Stimulated activated CD4-positive, alpha-beta T cell treated with anti-CD3 and anti-CD28 coated beads, Interleukin-4, amount 100 ng/mL, for 4 hours (primary cell): ENCODE measurements at places on chromosomes 2 and 18.
A peak's percentile ranks its signal among the peaks of the same experiment; 100 is the strongest.

- DNase-seq = no peak
Observed at GRCh38 chr2:215249501-215249900, 62.4 kb upstream of the ATIC start.

GRCh38 chr2:147679955-147680531 lies 164.8 kb upstream of the ACVR2A start:
- DNase-seq = no peak

DNA sequence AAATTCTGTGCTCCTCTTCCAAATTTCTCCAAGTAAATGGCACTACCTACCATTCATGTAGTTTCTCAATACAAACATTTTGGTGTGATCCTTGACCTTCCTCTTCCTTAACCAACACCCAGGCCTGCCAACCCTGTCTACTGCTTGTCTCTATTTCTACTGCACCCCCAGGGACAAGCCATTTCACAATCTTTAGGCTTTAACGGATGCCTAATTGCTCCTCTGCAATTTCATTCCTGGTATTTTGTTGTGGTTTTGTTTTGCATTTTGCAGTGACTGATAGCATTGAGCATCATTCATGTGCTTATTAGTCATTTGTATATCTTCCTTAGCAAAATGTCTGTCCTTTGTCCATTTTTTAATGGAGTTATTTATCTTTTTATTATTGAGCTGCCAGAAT lies 10.0 kb downstream of the FAP start:
- DNase-seq = no peak

GRCh38 chr2:153519257-153519875 lies 40.8 kb upstream of the RPRM start:
- peak; percentile 47 for DNase-seq

DNA sequence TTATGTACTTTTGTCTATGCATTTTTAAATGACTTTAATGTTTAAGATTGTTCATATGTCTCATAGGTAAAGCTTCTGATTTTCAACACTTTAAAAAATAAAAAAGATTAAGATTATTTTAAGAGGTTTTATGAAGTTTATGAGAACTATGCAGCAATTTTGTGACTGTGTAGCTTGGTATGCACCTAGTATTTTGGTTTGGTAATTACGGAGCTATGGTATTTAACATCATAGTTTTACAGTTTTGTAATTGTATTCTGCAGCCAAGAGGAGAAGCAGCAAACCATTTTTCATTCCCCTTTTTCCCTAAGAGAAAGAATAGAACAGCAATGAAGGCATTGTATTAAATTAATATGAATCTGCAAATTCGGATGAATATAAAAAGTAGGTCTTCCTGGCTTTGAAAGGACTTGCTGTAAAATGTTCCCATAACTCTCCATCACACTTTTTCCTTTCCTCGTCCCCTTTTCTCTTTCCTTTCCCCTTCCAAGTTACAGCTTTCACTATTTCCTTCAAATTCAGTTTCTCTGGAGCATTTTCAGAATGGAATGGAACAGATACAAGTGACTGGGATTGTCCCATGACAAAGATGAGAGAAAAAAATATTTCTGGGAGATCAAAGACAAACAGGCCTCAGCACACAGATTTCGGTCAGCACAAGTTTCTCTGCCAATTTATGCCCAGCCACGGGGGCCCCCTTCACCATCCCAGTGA lies 26.1 kb upstream of the PIEZO2 start:
- no peak for DNase-seq

- no peak for DNase-seq
Observed at GRCh38 chr2:177211576-177212105, 953 bp upstream of the HNRNPA3 start.

DNA sequence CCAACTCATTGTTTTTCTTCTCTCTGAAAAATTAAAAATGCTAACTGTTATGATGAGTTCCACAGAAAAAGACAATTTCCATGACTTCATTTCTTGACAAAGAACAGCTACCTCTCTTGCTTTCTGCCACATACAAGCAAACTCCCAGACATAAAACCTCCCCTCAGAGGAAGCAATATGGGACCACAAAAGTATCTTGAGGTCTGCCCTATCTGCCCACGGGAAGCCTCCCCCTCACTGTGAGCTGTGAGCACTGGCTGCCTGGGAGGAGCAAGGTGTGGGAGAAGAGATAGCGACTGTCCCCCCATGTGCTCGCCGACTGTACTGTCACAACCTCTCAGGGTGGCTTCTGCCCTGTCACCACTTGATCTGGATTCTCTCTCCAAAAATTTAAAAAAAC lies 69.7 kb upstream of the NRP2 start:
- DNase-seq = peak; percentile 68

DNA sequence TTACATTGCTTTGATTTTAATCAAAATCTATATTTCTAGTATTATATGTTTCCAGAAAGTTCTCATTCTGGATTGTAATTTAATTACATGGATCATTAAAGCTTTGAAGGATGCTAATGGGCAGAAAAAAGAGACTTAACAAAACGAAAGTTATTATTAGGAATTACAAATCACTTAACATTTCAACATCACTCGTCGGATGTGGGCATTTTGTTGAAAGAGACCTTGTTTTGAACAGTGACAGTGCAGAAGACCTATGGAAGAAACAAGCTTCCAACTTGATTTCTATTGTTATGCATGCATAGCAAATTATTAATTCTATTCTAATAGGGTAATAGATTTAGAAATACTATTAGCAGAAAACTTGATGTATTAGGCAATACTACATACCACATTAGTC lies 31.4 kb upstream of the DARS1 start:
- DNase-seq = no peak

DNA sequence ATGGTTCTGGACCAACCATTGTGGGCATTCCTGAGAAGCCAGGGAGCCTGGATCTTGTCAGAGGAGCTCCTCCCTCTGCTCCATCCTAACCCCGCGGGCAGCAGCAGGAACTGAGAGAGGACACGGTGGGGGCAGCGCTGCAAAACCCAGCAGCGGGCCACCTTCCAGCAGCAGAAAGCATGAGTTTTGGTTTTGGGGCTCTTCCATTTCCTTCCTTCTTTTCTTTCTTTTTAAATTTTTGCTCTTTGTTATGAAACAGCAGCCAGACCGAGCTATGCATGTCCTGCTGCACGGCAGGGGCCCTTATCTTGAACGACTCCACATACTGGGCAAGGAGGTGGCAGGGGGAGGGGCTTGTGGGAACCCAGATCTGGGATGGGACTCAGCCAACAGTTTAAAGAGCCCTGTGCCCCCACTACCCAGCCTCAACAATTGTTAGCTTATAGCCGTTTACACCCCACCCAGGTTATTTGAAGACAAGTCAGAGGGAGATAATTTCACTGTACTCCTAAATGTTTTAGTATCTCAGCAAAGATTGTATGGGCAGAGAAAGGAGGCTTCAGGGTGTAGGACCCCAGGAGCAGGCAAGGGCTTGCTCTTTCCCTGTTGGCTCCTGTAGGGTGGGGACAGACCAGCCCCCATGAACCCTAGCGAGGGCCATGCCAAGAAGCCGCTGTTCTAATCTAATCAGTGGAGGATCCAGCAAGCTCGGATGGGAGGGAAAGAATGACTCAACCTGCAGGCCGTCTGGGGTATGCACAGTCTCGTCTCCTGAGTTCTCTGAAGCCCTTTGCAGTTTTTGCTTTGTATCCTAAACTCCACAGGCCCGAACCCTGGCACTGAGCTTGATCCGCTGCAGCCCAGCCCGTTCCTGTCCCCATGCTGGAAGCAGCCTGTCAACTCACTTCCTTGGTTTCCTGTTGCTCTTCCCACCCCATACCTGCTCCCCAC lies 75.3 kb downstream of the LRRFIP1 start:
- DNase-seq = peak; percentile 66

- DNase-seq = no peak
Observed at GRCh38 chr2:25000503-25001324, 29.0 kb upstream of the DNAJC27 start.

DNA sequence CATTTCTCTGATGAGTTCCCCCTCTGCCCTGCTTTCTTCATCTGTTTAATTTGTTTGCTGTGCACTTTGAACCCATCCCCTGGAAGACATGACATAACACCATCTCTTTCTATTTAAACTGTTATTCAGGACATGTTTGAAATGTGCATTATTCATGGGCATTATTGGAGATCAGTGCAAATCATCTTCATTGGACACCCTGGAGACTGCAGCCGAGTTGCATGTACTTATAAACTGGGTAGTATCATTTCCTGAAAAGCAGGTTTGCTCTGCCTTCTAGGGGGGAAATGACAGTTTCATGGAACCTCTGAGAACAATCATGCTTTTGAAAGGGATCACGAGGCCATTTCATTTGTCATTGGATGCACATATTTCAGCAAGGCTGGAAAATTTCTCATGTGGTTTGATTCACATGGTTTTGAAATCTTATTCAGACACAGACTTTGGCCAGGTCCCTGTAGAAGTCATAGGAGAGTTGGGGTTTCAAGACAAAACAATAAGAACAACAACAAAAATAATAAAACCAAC lies 462.8 kb upstream of the MEX3C start:
- no peak for DNase-seq

GRCh38 chr18:48837676-48838075 lies 113.1 kb downstream of the SMAD7 start:
- DNase-seq = no peak
